Activated CD4-positive, CD25-positive, alpha-beta regulatory T cell treated with anti-CD3 and anti-CD28 coated beads, Interleukin-2, amount 50 U/mL, for 24 hours (primary cell): ENCODE measurements at places on chromosomes 7 and 10.

GRCh38 chr7:69654849-69655707 lies 56.8 kb downstream of the AUTS2 start:
- ATAC-seq: no peak

DNA sequence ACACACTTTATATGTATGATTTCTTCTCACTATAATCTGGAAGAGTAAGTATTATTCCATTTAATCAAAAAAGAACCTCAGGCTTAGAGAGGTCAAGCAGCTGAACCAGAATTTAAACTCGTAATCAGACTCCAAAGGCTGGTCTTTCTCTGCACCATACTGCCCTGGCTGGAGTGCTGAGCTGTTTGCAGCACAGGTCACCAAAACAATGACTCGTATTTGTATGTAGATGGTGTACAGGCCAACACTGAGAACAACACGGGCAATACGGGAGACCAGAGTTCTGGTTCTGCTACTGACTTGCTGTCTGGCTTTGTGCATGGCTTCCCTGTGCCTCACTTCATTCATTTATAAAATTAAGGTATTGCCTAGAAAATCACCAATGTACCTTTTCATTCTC lies 57.9 kb downstream of the CDCA7L start:
- no peak for ATAC-seq

- no peak for ATAC-seq
Observed at GRCh38 chr10:5782174-5782573, 31.1 kb downstream of the GDI2 start.

DNA sequence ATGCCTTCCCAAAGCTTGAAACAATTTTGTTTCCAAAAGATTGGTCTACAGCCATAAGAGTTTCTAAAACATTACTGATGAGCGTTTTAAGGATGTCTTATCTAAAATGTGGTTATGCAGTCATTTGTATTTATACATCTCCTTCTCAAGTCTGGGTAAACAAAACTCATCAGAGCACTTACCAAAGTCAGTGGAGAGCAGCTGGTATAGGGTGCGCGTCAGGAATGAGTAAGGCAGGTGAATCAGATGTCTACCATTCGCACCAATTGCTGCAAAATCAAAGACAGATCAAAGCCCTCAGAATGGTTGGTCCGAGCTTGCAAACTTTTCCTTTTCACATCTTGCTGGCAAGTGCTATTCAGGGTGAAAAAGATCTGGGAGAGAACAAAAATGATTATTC lies 65.6 kb upstream of the FAM171A1 start:
- no peak for ATAC-seq

- no peak for ATAC-seq
Observed at GRCh38 chr10:13705526-13706174, 118.9 kb downstream of the PRPF18 start.

DNA sequence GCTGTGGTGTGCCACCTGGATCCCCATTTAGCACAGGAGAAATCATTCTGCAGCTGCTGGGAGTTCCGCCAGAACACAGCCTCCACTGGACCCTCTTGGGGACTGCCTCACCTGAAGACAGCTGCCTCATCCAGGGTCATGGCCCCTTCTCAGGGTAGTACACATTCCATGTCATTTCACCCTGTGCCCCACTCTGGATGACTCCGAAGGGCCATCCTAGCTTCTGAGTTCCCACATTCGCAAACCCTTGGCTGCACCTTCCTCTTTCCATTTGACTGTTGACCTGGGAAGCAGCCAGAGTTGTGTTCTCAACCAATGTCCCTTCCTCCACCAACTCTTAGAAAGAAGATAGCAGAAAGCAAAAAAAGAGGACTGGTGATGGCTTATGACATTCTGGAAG lies 125.6 kb upstream of the TBX20 start:
- ATAC-seq: no peak

DNA sequence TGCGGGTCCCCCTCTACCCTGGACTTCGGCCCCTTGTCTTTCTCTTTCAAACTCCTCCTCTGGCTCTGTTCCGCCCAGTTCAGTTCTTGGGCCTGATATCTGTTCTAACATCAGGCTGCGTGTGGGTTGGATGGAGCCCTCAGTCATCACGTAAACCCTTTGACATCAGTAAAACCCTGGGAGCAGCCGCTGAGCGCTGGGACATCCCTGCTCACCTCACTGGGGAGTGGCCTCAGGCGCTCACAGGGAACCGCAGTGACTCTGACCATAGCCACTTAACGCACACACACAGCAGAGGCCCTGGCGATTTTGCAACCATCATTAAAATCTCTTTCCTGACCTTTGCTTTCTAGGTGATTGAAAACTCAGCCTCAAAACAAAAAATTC lies 113.3 kb downstream of the CYTH3 start:
- ATAC-seq: no peak

DNA sequence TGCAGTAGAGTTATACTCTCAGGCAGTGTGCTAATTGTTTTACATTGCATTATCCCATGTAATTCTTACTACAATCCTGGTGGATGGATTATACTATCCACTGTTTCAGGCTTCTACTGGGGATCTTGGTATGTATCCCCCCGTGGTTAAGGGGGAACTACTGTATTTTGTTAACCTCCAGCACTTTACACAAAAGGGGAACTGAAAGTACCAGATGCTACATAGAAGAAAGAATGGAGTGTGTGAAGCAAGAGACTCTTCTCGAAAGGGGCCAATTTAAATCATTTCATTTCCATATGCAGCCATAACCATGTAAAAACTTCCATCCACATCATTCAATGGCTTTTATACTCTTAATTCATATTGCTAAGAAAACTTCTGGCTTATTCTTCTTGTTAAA lies 69.4 kb downstream of the C1GALT1 start:
- ATAC-seq: peak; percentile 27

GRCh38 chr7:958221-959200 lies 4.0 kb upstream of the ADAP1 start:
- ATAC-seq: no peak

DNA sequence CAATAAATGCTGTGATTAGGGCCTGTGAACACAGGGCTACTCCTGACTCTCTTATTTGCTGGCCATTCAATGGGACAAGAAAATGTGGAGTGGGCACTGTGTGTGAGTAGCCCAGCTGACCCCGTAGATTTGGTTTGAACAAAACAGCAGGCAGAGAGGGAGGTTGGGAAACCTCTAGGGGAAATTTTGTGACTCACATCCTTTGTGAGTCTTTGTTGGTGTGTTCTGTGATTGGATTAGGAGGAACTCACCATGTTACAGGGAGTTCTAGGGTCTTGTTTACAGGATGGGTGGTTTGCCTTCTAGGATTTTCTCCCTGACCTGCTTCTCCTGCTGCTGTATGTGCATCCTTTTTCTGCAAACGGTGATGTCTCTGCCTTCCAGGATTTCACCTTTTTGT lies 128.3 kb upstream of the MKI67 start:
- no peak for ATAC-seq

DNA sequence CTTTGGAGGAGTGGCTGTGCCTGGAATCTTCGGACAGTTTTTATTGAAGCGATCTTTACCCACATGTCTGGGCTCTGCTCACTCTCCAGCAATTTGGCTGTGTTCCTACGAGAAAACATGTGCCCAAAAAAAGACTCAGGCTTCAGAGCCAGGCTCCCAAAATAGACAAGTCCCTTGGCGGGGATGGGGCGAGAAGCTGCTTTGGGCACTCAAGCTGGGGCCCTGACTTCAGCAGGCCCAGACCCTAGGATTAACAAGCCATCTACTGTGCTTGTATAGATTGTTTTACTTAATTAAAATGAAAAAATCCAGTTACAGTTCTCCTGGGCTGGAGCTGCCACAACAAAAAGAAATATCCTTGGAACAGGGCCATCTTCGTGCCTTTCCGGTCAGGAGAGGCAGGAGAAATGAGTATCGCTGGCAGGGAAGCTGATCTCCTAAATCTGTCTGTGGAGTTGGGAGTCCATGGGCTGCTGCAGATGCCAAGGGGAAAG lies 51.4 kb upstream of the PDCD4 start:
- no peak for ATAC-seq

GRCh38 chr7:48213226-48213625 lies 42.0 kb downstream of the ABCA13 start:
- ATAC-seq: no peak

GRCh38 chr7:143460271-143460979 lies 17.2 kb downstream of the TAS2R60 start:
- ATAC-seq: peak; percentile 24

- ATAC-seq: no peak
Observed at GRCh38 chr10:102744374-102745051, 765 bp downstream of the WBP1L start.

DNA sequence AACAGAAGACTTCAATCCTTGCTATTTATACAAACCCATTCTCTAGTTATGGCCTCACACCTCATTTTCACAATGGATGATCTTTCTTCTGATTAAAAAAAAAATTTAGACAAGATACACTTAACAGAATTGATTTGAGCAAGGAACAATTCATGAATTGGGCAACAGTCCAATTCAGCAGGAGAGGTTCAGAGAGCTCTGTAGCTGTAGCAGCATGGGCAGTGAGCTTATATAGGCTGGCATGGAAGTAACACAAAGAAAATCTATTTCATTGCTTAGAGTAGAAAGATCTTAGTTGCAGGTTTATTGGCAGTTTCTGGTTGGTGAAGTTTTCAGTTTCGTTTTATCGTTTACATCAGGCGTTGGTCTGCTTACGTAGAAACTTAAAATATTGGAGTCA lies 23.0 kb upstream of the LRGUK start:
- no peak for ATAC-seq

DNA sequence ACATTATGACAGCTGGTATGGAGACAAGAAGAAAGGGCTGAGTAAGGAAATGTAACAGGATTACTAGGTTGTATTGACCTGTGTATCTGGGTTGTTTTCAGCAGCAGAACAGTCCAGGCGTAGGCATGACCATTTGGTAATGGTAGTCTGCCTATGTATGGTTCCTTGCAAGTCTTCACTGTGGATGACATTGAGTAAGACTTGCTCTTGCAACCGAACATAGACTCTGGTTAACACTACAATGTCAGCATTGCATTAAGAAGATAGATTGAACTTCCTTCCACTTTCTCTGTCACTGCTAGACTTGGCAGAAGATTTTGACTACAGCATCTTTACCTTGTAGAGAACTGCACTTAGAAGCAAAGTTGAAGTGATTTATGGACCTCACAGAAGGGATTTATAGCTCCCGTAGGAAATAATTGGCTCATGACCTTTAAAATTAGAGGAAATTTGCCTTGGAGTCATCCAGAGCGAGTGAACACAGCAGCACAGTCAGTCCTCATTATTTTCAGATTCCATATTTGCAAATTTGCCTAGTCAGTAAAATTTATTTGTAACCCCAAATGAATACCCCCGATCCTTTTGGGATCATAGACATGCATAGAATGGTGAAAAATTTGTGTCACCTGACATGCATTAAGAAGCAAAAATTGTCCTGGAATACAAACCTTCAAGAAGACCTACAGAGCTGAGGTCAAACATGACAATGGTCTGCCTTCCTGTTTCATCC lies 79.6 kb upstream of the STRIP2 start:
- ATAC-seq: no peak

GRCh38 chr7:56686276-56686859 lies 445.9 kb downstream of the ZNF479 start:
- no peak for ATAC-seq

GRCh38 chr10:112347709-112348671 lies 25.9 kb upstream of the ACSL5 start:
- ATAC-seq: no peak

- ATAC-seq: no peak
Observed at GRCh38 chr7:73774923-73775322, 4.9 kb upstream of the CLDN3 start.

DNA sequence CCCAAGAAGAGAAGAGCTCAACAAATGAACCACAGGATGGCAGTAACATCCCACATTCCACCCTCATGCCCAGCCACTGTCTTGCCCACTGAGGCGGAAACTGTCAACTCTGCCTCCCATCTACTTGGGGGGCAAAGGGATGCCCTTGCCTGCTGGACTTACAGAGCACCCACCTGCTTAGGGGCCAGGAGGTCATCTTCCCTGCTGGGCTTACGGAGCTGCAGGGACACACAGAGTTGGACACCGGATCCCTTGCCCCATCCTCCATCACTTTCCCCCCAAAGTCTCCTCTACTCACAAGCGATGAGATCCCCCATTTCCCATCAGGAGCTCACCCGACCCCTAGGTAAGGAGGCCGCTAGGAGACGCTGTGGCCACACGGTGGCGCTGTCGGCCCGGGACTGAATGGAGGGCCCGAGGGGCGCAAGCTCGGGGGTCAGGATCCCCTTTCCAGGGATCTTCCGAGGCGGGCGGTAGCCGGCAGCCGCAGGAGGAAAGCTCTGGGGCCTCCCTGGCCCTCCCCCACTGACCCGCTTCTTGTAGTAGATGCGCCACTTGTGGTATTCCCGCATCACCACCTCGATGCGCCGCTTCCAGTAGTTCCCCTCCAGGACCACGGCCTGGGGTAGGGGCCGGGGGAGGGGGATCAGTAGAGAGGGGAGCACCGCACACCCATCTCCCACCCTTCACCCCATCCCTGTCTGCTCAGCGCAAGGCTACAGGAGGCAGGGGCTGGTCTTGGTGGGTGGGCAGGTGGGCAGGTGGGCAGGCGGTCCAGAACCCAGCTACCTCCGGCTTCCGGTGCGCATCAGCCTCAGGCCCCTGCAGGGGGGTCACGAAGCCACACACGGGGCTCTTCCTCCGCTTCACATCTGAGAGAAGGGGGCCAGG lies 17.3 kb downstream of the MLXIPL start:
- ATAC-seq: peak; percentile 64

DNA sequence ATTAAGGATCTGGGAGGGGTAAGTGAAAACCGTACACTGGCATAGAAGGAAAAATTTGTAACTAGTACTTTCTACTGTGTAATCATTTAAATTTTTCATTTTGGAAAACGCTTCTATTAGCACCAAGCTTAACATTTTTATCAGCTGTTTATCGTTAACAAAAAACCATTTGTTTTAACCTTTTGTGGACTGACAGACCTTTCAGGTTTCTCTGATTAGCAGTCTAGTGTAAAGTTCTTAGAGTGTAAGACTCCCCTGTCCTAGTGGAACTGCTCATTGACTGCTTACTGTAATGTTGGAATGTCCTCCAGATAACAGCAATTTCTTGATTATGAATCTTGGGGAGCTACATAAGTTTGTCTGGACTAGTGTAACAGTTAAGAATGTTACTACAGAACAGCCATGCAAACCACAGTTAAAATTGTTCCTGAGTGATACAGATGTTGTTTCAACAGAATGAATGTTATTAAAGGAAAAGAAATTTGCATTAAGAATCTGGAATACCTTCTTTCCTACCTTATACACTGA lies 2.0 kb downstream of the DBF4 start:
- ATAC-seq: no peak

DNA sequence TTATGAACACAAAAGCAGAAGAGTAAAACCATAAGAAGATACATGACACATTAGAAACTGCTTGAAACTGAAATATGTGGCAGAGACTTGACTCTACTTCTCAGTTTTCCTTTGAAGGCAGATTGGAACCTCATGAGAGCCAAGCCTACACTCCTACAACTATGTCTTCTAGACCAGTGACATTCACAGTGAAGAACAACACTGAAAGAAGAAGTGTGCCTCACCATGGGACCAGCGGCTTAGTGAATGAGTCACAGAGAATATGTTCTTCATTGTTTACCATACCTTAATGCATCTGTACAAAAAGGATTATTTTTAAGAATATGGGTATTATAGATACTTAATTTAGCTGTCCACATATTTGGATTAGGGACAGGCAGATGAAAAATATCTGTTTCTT lies 248.3 kb downstream of the CDC14C start:
- ATAC-seq: no peak

- ATAC-seq: no peak
Observed at GRCh38 chr10:650886-651615, 38.4 kb downstream of the DIP2C start.

- no peak for ATAC-seq
Observed at GRCh38 chr10:27447540-27447939, 56.6 kb upstream of the RAB18 start.
